ENCODE measurements at places on chromosomes 5 and 9. TPM values are rescaled to one million over a fixed set of nuclear protein-coding genes. Genes with fewer than 3 reads are reported as not detected.

The PCDHGA12 gene
- polyA plus RNA-seq, result 1.5 TPM

The IL12B gene
- not detected for polyA plus RNA-seq

The TMEM171 gene
- polyA plus RNA-seq, result 0.59 TPM

The APBA1 gene
- 10.1 TPM for polyA plus RNA-seq

The FOXI1 gene
- polyA plus RNA-seq, result not detected

The SLC25A2 gene
- polyA plus RNA-seq, result not detected

The AGXT2 gene
- polyA plus RNA-seq, result not detected

The SLC6A19 gene
- 5.2 TPM for polyA plus RNA-seq

The PRRC2B gene
- polyA plus RNA-seq, result 150 TPM

The QRFP gene
- polyA plus RNA-seq, result not detected

The FGF1 gene
- polyA plus RNA-seq, result 17.8 TPM

The GABRP gene
- 0.75 TPM for polyA plus RNA-seq

The KIF27 gene
- 5.9 TPM for polyA plus RNA-seq

The FOXD4 gene
- polyA plus RNA-seq, result not detected

The PCDHB4 gene
- not detected for polyA plus RNA-seq

The IL4 gene
- not detected for polyA plus RNA-seq

The CCL27 gene
- 1.3 TPM for polyA plus RNA-seq

The CSF1R gene
- 24.2 TPM for polyA plus RNA-seq

The CEL gene
- 1.5 TPM for polyA plus RNA-seq

The SNCAIP gene
- polyA plus RNA-seq, result 11.7 TPM

The WNK2 gene
- 61.6 TPM for polyA plus RNA-seq

The ORM2 gene
- not detected for polyA plus RNA-seq

The TRPM3 gene
- polyA plus RNA-seq, result 0.26 TPM

The DAB2 gene
- polyA plus RNA-seq, result 108 TPM

The PCDHGA7 gene
- polyA plus RNA-seq, result not detected

The STC2 gene
- 3.6 TPM for polyA plus RNA-seq

The RETREG1 gene
- polyA plus RNA-seq, result 78.1 TPM

The ZDHHC11 gene
- 8.6 TPM for polyA plus RNA-seq

The DDX4 gene
- 0.17 TPM for polyA plus RNA-seq

The PDE6A gene
- 0.05 TPM for polyA plus RNA-seq

The AIF1L gene
- polyA plus RNA-seq, result 25.9 TPM

The VLDLR gene
- 17.6 TPM for polyA plus RNA-seq

The ZSWIM6 gene
- 11.6 TPM for polyA plus RNA-seq
